Activated CD4-positive, CD25-positive, alpha-beta regulatory T cell treated with anti-CD3 and anti-CD28 coated beads, Interleukin-2, amount 50 U/mL, for 72 hours (primary cell): ENCODE measurements at places on chromosomes 13 and 19.
A peak's percentile ranks its signal among the peaks of the same experiment; 100 is the strongest.

DNA sequence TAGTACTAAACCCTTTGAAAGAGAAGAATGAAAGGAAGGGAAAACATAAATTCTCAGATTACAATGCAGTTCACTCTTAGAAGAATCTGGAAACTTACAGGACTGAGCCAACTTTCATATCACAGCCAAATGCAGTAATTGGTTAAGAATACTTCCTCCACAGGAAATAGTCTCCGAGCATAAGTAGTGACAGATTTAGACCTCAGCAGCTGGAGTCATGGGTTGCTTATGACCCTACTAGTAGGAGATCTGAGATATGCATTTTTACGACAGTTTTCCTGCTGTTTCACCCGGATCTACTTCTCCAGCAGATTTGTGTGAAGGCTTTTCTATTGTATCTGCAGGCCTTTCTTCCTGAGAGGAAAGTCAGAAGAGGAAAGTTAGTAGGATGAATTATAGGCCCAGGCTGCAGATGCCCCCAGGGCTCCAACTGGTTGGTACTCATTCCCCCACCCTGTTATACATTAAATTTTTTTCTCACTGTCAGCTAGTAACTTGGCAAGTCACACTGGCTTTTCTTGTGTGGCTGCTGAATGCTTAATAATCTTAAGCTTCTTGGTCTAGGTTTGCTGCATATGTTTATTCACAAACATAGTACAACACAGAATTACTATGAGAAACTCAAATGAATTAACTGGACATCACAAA lies 1241.5 kb upstream of the MIR17HG start:
- no peak for DNase-seq

DNA sequence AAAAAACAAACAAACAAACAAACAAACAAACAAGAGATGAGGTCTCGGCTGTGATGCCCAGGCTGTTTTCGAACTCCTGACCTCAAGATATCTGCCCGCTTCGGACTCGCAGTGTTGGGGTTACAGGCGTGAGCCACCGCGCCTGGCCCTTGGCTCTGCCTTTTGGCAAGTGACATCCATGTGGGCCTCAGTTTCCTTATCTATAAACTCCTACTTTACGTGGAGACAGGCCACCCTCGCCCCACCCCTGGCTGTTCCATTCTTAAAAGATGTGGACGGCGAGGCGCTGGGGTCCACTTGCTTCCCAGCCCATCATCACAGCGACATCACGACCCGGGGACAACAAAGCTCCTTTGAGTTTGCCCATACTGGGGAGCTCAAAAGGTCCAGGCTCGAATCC lies 1.7 kb downstream of the TSSK6 start:
- DNase-seq = no peak

DNA sequence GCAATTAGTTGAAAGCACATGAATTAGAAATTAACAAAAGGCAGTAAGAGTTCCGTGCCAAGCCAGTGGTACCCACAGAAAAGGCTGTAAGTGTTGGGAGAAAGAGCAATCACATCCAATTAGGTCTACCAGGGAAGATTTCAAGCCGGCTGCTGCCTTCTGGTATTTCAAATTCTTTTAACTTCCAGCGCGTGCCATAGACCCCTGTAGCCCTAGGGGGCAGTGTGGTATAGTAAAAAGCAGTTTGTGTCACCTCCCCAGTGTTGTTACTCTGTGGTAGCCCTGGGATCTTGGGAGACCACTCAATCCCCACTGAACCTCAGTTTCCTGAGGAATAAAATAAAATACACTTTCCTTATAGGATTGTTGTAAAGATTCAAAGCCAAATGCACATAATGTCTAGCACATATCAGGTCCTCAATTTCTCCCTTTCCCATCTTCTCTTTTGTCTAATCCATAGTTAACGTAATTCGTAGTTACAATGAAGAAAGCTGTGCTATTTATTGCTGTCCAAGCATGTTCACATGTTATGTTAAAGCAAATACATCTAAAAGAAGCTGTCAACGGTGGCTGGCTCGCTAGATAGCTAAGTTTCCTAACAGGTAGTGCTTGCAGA lies 230.2 kb downstream of the TDRD3 start:
- no peak for DNase-seq

GRCh38 chr13:112242777-112243176 lies 133.4 kb upstream of the SPACA7 start:
- DNase-seq = no peak

GRCh38 chr13:113562085-113562749 lies 22.3 kb upstream of the TFDP1 start:
- no peak for DNase-seq

- DNase-seq = no peak
These were observed 922 bp downstream of the PLEKHG2 start for GRCh38 chr19:39413272-39413910.

- DNase-seq = no peak
These were observed 2.1 kb downstream of the PLEKHF1 start for GRCh38 chr19:29667387-29667783.

GRCh38 chr19:48953990-48954594 lies 583 bp upstream of the BAX start:
- no peak for DNase-seq

- DNase-seq = no peak
These were observed 3.8 kb downstream of the SGTA start for GRCh38 chr19:2779121-2779740.

DNA sequence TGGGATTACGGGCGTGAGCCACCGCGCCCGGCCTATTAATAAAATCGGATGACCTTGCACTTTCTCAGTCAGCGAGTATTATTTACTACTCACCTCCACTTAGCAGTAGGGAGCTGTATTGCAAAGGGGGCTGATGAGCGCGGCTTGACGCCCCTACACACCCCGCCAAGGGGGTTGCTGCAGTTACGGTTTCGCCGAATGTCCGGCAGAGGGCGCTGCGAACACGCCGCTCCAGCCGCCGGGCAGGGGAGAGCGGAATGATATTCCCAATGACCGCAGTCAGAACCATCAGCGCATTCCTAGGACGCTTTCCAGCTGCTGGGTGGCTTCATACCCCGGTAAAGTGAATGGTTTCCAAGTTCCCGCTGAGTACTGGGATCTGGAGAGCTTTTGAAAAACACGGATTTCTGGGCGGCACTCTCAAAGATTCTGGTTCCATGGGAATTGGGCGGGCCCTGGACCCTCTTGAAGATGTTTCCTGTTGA lies 30.0 kb upstream of the TPT1 start:
- DNase-seq = peak; percentile 61

DNA sequence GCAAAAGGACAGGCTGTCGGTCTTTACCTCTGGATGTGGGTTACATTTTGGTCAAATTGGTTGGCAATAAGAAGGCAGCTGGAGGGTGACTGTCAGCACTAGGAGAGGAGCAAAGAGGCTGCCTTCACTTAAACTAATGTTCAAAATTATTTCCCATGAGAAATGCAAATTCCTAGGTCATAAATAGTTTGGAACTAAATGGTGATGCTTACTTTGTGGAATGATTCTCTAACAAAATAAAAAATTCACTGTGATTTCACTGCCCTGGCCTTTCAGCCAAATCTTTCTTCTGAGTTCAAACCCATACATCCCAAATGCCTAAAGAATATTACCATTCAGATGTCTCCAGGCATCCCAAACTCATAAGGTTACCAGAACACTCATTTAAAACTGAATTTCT lies 25.0 kb upstream of the OXGR1 start:
- no peak for DNase-seq

DNA sequence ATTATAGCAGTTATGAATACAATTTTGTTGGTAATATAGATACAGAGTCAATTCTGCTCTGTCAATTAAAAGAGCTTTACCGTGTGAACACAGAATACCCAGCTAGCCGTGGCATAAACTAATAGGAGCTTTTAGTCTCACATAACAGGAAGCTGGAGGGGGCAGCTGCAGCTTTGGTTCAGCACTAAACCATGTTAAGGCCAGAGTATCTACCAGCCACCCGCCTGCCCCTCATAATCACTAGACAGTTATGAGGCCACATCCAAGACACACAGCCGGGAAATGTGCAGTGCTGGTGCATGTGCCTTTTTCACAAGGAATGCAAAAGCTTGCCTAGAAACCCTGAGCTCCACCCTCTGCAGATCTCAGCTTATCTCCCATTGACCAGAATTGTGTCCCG lies 62.3 kb downstream of the SGCG start:
- no peak for DNase-seq

- DNase-seq = no peak
These were observed 35.0 kb downstream of the PABPC3 start for GRCh38 chr13:25130944-25131343.

DNA sequence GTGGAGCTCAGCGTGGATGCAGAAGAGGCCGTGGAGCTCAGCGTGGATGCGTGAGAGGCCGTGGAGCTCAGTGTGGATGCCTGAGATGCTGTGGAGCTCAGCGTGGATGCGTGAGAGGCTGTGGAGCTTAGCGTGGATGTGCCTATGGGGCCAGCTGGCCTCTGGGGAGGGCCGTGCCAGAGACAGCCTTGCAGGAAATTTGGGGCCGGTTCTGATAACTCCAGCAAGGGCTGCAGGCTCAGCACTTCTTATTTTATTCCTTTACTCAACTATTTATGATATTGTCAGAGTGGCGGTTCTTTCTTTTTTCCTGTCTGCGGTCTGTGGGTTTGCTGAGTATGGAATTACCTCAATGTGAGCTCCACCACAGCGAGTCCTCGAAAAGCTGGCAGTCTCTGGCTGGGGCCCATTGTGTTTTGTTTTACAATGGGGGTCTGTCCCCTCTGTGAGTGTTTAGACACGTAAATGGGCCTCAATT lies 17.8 kb upstream of the TMEM255B start:
- no peak for DNase-seq

DNA sequence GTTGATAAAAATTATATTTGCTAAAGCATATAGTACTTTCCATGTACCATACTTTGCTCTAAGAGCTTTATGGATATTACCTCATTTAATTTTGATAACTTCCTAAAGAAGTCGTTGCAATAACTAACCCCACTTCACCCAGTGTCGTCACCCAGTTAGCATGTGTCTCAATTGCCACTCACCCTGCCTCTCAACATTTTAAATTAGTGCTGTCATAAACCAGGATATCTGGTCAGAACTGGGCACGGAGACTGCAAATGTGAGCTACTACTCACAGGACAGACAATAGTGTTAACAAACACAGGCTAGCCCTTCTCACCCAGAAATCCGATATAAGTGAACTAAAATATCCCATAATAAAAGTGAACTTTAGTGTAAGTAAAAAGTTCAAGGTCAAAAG lies 430.6 kb downstream of the KLF12 start:
- no peak for DNase-seq

- no peak for DNase-seq
These were observed 11.0 kb downstream of the PRKCG start for GRCh38 chr19:53892981-53893325.

DNA sequence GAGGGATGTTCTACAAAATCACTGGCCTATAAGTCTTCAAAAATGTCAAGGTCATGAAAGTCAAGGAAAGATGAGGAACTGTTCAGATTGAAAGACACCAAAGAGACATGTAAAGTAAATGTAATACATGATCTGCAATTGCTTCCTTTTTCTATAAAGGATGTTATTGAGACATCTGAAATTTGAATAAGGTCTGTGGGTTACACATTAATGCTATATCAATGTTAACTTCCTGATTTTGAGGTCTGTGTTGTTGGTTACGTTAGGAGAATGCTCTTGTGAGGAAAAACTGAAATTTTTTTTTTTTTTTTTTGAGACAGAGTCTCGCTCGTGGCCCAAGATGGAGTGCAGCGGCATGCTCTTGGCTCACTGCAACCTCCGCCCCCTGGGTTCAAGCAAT lies 197.4 kb downstream of the RGCC start:
- DNase-seq = no peak

- DNase-seq = no peak
These were observed 3.2 kb downstream of the POLD1 start for GRCh38 chr19:50387176-50387867.

DNA sequence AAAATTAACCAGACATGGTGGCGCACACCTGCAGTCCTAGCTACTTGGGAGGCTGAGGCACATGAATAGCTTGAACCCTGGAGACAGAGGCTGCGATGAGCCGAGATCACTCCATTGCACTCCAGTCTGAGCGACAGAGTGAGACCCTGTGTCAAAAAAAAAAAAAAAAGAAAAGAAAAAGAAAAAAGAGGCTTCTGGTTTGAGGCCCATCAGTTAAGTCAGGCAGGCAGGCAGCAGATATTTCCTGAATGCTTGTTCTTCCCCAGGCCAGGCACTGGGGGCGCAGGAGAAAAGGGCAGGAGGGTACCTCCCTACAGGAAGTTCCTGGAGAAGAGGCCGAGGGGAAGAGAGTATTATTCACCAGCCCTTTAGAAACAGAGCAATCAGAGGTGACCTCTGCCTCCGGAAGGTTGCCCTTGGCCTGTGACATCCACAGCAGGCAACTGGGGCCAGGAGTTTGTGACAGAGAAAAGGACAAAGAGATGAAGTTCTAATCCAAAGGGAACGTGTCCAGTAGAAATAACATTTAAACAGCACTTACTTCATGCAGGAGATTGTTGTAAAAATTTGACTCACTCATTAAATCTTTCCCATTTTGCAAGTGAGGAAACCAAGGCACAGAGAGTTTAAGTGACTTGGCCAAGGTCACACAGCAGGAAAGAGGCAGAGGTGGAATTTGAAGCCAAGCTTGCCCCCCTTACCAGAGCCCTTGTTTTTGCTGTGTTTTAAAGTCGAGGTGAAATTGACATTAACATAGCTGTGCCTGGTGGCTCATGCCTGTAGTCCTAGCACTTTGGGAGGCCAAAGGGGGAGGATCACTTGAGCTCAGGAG lies 4.3 kb upstream of the RLN3 start:
- no peak for DNase-seq

GRCh38 chr19:12788682-12789097 lies 2.6 kb upstream of the JUNB start:
- DNase-seq = no peak

DNA sequence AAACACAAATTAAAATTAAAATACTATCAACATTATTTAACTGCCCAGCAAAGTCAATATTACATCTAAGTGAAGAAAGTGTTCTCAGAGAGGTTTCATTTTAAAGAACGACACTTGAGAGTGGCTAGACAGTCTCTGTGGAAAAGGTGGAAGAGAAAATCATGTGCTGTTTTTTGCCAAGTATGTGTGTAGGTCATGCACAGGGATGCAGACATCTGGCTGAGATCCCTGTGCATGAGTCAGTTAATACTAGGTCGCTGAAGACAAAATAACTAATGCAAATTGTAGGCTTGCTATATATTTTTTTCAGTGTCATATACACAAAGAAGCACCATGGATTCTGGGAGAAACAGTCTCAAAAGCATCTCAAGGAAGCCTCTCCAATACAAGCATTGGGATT lies 44.3 kb upstream of the ENOX1 start:
- no peak for DNase-seq

DNA sequence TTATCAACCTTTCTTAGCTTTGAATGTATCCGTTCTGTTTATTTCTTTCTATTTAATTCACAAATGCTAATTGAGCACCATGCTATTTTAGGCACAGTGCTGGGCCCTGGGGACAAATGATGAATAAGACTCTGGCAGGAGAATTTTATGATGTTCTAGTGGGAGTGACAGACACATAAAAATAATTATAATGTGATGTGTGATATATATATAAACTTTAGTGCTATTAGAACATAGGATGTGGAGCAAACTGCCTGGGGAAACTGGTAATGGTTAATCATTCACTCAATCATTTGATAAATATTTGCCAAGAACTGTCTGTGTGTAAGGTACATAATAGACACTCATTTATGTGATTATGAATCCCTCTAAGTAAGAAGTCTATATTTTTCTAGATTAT lies 50.7 kb upstream of the FRY start:
- no peak for DNase-seq
